Stimulated activated CD8-positive, alpha-beta memory T cell treated with anti-CD3 and anti-CD28 coated beads, Interleukin-7, amount 100 ng/mL, for 48 hours (primary cell): ENCODE measurements at places on chromosomes 7 and 10.

- DNase-seq: no peak
Observed at GRCh38 chr10:79045566-79046175, 23.1 kb upstream of the ZMIZ1 start.

GRCh38 chr7:105580022-105580740 lies 1.1 kb downstream of the EFCAB10 start:
- DNase-seq: no peak

DNA sequence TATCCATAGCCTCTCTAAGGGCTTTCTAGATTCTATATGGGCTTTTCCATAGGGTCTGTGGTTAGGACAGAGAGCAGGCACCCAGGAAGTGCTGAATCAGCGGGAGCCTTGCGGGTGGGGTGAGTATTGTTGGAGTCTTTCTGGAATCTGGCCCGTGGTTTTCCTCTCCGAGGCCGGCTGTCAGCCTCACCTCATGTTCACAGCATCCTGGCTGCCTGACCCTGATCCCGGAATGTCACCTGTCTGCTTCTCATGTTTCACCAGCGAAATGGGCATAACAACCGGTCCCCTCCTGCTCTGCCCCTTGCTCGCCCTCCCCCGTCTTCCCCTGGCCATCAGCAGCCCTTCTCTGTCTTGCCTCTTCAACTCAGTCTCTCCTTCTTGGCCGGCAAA lies 36.5 kb downstream of the DDIT4 start:
- DNase-seq: no peak

GRCh38 chr7:39430441-39430840 lies 135.8 kb upstream of the YAE1 start:
- DNase-seq: no peak

GRCh38 chr7:131111081-131111576 lies 216.5 kb upstream of the MKLN1 start:
- no peak for DNase-seq

DNA sequence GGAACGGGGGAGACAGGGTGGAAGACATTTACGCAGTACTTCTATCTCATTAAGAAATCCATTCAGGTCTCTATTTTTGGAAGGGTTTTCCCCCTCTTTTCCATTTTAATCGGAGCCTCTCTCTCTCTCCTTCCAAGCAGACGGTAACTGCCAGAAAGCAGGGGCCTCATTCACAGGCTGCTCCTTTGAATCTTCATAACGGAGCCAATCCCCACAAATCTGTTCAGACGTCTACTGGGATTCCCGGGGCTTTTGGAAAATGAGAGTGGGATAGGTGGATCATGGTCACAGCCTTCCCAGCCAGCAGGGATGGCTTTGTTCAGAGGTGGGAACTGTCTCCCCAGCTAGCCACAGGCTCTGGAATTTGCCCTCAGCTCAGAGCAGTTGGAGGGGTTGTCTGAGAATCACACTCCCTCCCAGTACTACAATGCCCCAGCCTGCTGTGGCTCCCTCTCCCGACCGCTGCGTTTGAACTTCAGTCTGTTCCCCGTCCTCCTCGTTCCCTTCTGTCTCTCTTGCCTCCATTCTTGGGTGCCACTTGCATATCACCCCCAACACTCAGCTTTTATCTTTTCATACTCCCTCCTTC lies 413.6 kb downstream of the PLXNA4 start:
- no peak for DNase-seq
